ENCODE measurements at places on chromosomes 12 and 14.

DNA sequence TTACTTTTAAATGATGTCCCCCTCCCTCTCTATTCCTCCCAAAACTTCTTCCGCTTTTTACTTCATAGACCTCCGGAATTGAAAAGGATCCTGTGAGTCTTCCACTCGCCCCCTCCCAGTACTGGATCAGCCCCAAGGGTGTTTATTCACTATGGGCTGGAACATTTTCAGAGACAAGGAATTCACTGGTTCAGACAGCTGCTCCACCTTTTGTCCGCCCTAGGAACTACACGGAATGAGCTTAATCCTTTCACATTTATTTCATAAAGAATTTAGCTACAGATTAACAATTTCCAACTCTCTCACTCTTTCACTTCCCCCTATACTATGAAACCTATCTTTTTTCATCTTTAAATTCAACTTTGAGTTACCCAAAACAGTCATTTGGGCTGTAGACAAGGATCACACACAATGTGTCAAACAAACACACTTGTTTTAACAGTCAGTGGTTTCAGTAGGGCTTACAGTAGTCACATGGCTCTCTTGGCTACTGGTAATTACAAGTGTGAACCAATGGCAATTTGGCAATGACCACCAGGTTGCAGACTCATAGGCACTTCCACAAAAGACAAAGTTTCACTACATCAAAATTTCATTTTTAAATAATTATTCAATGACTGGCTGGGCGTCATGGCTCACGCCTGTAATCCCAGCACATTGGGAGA lies 20.6 kb downstream of the CNIH1 start:
- DNase-seq: no peak

- DNase-seq: no peak
Observed at GRCh38 chr14:98958632-98959031, 313.4 kb downstream of the BCL11B start.

GRCh38 chr14:72608391-72609204 lies 285.3 kb downstream of the DPF3 start:
- no peak for DNase-seq

DNA sequence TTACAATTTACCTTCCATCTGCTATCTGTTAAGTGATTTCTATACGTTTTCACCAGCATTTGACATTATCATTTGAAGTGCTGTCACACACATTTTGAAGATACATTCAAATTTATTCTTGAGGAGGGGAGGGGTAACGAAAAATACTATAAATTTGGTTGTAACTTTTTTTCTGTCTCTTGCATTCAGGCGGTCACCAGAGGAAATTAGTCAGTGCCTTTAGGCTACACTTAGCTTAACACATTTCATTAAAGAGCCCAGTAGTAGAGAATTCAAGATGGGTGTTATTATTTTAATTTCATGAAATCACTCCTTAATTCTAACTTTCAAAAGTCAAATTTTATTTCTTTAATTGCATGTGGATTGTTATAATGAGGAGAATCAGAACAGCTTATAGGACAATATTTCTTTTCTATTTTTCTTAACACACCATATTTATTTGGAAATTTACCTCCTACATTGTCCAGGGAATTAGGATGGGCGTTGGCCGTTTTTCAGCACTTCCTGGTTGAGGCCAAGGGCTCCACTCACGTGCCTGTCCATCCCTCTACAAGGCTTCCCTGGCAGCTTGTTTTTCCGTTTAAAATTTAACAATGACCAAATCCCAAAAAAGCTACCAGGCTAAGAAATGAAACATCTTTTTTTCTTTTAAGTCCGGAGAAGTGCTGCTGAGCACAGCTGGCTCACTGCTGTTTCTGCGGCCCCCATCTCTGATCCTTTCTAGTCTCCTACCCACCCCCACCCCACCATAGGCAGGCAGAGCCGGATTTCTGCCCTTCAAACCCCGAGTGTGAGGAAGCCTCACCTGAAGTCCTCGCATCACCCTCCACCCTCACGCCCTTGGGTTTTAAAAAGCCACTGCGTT lies 1.1 kb upstream of the FAR2 start:
- DNase-seq: no peak

DNA sequence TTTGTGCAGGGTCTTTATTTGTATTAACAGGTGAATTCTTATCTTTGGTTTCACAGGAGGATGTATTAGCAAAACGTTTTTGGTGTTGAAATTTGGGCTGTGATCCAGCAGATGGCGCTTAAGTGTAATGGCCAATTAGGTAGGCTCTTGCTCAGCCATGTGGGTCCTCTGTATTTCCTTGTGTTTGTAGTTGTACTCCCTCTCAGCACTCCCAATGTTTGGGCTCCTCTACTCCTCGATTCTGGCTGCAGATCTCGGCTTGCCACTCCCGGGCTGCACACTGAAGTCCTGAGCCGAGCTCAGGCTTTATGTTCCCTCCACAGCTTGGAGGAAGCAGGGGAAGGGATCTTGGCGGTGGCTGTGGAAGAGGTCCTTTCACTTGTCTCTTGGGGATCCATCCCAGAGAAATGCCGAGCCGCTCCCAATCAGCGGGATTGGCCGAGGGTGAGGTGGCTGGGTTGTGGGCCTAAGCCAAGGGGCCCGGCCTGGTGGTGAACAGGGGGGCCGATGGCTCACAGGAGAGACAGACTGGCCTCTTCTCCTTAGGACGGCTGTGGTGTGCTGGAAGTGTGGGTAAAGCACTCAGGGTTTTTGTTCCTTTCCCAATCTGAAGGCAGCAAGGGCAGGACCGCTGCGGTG lies 133.7 kb downstream of the AEBP2 start:
- no peak for DNase-seq

GRCh38 chr14:32757568-32757967 lies 181.1 kb upstream of the NPAS3 start:
- no peak for DNase-seq

- no peak for DNase-seq
Observed at GRCh38 chr12:124168016-124168786, 126.7 kb upstream of the RFLNA start.

DNA sequence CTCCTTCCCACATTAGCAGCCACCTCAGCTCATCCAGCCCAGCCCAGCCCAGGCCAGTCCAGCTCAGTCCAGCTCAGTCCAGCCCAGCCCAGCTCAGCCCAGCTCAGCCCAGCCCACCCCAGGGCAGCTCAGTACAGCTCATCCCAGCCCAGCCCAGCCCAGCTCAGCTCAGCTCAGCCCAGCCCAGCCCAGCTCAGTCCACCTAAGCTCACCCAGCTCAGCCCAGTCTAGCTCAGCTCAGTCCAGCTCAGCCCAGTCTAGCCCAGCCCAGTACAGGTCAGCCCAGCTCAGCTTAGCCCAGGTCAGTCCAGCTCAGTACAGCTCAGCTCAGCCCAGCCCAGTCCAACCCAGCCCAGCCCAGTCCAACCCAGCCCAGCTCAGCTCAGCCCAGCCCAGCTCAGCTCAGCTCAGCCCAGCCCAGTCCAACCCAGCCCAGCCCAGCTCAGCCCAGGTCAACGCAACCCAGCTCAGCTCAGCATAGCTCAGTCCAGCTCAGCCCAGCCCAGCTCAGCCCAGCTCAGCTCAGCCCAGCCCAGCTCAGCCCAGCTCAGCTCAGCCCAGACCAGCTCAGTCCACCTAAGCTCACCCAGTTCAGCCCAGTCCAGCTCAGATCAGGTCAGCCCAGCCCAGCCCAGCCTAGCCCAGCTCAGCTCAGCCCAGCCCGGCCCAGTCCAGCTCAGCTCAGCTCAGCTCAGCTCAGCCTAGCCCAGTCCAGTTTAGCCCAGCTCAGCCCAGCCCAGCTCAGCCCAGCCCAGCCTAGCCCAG lies 63.0 kb downstream of the TMEM121 start:
- no peak for DNase-seq

GRCh38 chr14:85301506-85301905 lies 228.4 kb upstream of the FLRT2 start:
- DNase-seq: no peak

- peak; percentile 77 for DNase-seq
Observed at GRCh38 chr12:121799156-121799841, 4.5 kb upstream of the SETD1B start.

DNA sequence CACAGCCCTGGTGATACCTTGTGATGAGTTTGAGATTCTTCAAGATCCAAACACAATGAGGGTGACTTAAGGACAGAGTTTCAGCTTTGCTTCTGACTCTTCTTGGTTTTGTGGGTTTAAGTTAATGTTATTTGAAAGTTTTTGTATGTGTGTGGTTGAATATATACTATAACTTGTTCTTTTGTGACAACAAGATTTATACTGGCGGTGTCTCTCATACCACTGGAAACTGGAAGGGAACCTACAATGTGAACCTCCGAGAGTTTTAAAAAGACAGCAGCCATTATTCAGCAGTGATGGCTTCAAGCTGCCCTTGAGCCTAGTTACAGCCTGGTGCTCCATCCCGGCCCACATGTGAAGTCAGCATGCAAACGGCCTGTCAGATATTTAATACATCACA lies 87.9 kb upstream of the IGF1 start:
- DNase-seq: no peak

DNA sequence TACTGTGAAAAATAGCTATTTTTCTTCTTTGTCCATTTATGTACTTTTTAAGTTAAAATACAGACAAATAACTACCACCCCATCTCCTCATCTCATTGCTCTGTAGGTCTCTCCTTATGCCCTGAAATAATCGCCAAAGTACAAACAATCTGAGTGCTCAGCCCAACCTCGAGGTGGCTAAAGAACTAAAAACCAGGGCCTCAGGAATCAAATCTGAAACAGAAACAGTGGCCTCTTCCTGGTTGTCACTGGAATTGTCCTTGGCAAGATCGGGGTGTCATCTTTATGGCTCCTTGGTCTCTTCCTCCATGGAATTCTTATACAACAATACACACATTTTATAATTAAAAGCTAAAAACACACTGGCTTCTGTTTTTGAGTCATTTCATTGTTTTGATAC lies 182.4 kb downstream of the ASCL1 start:
- DNase-seq: no peak

DNA sequence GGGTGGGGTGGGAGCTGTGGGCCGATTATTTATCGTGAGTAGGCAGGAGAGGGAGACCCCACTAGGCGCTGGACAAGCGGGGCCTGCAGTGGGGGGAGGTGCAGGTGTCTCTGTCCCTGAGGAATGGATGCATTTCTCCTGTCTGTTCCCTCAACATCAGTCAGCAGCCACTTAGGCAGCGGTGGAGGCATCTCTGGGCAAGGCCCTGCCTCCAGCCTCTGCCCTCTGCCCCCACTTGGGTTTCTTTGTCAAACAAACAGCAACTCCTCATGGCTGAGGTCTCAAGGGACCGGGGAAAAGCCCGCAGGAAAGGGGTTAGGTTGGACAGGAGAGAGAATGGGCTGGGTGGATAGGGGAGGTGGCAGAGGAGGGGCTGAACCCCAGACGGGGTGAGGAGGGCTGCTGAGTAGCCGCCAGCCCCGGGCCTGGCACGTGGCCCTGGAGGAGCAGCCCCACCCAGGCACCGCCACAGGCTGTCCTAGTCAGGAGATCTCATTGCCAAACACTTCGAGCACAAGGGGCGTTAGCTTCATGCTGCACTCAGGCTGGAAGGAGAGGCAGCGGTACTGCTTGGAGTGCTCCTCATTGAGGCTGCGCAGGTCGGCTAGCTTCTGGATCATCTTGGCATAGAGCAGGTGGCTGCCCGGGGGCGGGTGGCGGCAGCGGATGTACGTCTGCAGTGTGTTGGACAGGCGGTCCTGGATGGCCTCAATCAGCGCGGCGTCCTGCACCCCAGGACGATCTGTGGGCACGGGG lies 24.7 kb upstream of the HDAC7 start:
- DNase-seq: no peak

- DNase-seq: no peak
Observed at GRCh38 chr14:101733211-101733610, 28.3 kb upstream of the PPP2R5C start.

DNA sequence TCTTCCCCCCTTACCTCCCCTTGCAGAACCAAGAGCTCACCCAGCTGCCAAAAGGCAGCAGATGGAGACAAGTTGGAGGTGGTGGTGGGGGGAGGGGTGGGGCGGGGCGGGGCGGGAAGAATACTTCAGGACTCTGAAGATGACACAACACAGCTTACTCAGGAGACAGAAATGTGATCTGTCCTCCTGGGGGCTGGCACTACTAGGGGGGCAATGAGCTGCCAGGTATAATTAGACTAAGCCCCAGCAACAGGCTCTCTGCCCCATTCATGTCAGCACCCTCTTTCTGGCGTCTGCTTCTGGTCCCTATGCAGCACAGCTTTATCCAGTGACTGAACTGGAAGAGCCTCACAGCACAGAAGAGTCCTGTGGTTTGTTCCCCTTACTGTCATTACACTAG lies 407.0 kb downstream of the MED13L start:
- DNase-seq: no peak

DNA sequence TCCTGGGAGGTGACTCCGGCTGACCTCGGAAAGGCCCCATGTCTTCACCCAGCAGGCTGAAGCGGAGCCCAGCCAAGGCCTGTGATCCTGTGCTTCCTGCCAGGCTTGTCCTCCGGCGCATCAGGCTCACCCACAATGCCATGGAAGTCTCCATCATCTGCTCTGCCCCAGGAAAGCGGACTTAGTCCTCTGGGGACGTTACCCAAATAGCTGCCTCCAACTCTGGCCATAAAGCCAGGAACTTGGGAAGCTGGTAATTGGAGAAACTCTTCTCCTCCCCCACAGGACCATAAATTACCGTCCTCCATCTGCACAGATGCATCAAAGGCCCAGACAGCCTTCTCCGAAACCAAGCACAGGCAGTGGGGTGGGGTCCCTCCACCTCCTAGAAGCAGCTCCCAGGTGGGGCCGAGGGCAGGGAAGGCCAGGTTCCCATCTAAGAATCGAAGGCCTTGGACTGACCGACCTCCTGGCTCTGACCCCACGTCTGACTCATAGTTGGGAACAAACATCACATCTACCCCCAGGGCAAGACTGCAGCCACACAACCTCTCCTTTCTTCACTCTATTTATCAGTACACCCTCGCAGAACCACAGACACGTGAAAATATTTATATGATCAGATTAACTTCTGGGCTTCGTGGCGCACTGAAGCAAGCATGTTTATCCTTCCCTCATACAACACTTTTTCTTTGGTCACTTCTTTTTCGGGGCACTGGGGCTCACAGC lies 56.4 kb downstream of the PITPNM2 start:
- DNase-seq: no peak

DNA sequence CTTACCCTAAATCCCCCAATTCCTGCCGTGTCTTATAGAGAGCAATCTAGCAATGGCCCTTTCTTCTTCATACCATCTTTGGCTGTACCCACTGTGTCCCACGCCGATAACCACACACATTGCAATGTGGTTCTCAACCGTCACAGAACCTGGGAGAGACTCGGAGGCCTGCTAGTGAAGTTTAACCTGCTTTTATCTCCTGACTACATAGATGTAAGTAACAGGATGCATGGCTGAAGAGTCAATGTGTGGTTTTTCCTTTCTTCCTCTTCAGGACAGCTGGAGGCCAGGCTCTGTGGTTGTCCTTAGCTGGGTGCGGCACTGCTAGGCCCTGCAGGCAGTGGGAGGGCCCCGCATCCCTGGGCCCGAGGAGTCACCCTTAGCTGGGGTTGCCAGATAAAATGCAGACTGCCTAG lies 51.3 kb downstream of the ZNF664 start:
- DNase-seq: no peak

GRCh38 chr12:59570145-59570544 lies 25.7 kb upstream of the SLC16A7 start:
- DNase-seq: no peak

GRCh38 chr12:131340616-131341210 lies 370.2 kb upstream of the SFSWAP start:
- no peak for DNase-seq

- no peak for DNase-seq
Observed at GRCh38 chr12:26197832-26198231, 2.5 kb downstream of the SSPN start.

Data from C1 segment of cervical spinal cord (tissue), 14 donors.